ENCODE measurements at places on chromosomes 4 and X.
A peak's percentile ranks its signal among the peaks of the same experiment; 100 is the strongest.

DNA sequence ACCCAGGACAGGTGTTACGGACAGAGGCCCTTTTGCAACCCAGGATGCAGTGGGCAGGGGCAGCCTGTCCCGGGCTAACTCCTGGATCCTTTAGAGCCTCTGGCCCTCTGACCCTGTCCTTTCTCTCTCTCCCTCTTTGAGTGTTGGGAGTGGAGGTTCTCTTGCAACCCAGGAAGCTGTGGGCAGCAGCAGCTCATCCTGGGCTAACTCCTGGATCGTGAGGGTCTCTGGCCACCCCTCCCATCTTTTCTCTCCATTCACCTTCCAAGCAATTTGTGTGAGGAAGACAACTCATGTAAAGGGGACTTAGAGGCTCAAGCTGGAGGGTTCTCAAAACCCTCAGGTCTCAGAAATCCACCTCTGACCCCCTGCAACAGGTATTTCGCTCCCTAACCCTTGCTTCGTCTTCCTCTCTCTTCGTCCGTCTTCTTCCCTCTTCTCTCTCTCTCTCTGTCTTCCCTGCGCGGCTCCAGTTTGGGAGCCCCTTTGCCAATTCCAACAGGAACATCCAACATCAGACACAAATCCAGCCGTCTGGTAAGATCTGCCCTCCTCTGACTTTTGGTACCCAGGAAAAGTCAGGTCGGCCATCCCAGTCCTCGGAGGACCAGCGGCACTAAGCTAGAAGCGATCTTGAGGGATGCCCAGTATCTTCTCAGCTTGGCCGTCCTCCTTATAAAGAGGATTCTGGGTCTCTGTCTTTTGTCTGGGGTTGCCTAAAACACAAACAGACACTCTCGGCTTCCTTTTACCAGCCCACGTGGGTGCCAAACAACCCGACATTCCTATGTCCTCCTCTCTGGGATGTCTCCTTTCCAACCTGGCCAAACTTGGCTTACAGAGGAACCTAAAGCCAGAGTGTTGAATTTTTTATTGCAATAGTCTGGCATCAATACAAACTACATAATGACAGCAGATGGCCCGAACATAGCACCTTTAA lies 7.9 kb downstream of the ASMTL start:
- peak; percentile 16 for DNase-seq

- DNase-seq = no peak
Observed at GRCh38 chr4:1850276-1850675, 5.7 kb downstream of the LETM1 start.

DNA sequence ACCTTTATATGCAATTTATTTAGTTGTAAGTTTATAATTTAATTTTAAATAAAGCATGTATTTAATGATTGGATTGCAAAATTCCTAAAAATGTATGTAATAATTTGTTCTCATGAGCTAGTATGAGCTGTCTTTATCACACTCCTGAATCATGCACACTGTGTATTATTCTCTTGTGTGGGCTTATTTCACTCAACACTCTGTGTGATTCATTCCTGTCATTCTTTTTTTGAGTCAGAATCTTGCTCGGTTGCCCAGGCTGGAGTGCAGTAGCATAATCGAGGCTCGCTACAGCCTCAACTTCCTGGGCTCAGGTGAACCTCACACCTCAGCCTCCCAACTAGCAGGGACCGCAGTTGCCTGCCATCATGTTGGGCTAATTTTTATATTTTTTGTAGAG lies 123.1 kb upstream of the SLC34A2 start:
- DNase-seq = no peak

DNA sequence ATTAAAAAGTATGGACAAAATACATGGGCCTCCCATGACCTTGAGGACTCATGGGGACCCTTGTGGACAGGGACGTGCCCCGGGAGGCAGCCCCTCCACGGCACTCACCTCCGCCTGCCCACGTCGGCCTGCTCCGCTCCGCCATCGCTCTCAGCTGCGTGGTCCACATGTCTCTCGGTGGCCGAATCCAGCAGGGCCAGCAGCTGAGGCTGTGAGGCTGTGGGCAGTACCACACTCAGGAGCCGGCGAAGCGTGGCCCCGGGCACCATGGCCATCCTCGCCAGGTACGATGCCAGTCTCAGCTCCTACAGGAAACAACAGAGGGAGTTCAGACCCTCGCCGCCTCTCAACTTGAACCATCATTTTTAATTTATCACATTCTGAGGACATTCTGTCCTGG lies 140.0 kb downstream of the EVC2 start:
- DNase-seq = no peak

DNA sequence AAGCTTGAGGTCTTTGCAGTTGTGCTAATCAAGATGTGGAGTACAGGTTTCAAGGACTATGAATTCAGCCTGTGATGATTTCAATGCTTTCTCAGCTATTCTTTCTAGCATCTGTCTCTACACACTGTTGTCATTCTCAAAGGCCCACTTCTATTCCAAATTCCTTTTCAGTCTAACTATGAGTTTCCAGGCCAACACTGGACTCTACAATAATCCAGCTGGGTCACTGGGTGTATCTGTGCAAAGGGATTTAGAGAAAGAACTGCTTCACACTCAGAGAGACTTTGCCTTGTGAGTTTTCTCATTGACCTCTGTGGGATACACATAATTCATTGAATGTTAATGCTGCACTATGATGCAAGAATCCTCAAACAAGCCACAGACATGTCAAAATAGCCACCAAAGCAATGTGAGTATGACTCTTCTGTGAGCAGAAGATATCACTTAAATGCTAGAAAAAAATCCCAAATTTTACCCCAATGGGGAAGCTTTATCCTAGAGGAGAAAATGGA lies 171.8 kb upstream of the CLNK start:
- DNase-seq = no peak

- peak; percentile 43 for DNase-seq
Observed at GRCh38 chr4:4868758-4869723, 9.6 kb downstream of the MSX1 start.

- DNase-seq = no peak
Observed at GRCh38 chr4:47413521-47413920, 50.0 kb downstream of the COMMD8 start.

DNA sequence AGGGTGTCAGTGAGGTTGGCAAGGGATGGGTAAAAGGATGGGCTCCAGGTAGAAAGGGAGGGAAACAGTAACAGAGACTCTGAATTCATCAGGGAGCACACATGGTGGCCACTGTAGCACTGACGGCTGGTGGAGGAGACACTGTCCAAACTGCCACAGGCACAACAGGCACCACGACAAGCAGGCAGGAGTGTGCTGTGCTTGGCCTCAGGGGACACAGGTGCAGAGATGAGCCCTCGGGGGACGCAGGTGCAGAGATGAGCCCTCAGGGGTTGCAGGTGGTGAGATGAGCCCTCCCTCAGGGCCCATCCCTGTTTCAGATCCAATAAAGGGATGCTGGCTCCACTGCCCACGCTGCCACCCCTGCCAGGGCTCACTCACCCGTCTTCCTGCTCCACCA lies 7.6 kb downstream of the PDE6B start:
- DNase-seq = no peak

DNA sequence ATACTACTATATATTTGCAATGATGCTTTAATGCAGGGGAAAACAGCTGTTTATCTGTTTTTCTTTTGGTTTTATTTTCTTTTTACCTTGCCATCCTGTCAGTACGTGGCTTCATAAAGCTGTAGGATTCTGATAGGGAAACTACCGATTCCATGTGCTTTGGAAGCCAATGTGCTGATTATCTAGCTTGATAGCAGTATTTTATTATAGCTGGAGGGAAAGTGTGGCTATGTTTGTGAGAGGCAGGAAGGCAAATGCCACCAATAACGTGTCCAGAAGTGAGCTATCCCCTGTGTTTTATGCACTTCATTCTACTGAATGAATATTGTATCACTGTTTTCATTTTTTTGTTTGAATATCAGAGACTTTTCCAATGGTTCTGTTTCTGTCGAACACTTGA lies 43.7 kb downstream of the IL15 start:
- DNase-seq = no peak

DNA sequence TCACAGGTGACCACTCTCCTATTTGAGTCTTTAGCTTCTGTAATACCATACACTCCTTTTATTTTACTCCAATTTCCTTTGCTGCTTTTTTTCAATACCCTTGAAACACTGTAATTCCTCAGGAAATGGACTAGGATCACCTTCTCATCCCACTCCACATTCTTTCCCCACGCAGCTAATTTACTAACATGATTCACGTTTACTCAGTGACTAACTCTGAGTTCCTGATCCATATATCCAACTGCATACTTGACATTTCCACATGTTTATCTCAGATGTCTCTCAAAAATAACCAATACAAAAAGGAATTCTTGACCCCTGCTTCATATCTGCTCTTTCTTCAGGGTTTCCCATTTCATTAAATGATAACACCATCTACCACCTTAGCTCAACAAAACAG lies 19.9 kb downstream of the RPS6KA6 start:
- DNase-seq = no peak

- DNase-seq = no peak
Observed at GRCh38 chr4:118398226-118399090, 45.7 kb upstream of the PRSS12 start.

- no peak for DNase-seq
Observed at GRCh38 chr4:94135701-94136100, 72.0 kb upstream of the SMARCAD1 start.

- no peak for DNase-seq
Observed at GRCh38 chrX:3567686-3568085, 145.8 kb downstream of the PRKX start.

DNA sequence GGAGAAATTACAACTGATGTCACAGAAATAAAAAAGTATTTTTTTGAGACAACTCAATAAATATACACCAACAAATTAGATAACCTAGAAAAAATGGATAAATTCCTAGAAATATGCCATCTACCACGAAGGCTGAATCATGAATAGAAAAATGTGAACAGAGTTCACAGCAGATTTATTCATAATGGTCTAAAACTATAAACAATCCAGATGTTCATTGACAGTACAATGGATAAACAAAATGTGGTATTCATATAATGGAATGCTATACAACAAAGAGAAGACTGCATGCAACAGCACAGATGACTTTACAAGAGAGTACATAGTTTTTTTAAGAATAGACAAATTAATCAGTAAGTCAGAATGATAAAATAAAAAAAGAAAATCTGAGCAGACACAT lies 55.2 kb downstream of the CLOCK start:
- DNase-seq = no peak

- DNase-seq = no peak
Observed at GRCh38 chr4:2843941-2844584, 419 bp downstream of the ADD1 start.

GRCh38 chr4:47650584-47651130 lies 165.6 kb downstream of the ATP10D start:
- DNase-seq = no peak

GRCh38 chr4:148170408-148171365 lies 271.5 kb downstream of the NR3C2 start:
- DNase-seq = no peak

DNA sequence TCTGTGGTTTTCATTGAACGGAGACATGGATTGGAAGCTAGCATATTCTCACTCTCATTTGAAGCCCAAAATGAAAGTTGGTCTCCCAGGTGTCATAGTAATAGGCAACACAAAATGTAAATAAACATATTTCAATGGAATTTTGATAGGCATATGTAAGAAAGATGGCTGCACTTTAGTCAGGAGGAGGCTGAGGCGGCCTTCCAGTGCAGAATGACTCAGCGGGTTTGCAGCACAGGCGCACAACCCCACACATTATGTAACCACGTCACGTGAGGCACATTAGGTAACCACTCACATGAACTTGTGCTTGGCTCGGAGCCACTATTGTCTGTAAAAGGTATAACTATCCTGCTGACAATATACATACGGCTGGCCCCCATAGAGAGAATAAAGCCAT lies 381.7 kb downstream of the GPAT3 start:
- no peak for DNase-seq

GRCh38 chr4:160019936-160020335 lies 917.1 kb downstream of the RAPGEF2 start:
- no peak for DNase-seq

- no peak for DNase-seq
Observed at GRCh38 chrX:147679356-147680005, 232.2 kb upstream of the FMR1 start.

DNA sequence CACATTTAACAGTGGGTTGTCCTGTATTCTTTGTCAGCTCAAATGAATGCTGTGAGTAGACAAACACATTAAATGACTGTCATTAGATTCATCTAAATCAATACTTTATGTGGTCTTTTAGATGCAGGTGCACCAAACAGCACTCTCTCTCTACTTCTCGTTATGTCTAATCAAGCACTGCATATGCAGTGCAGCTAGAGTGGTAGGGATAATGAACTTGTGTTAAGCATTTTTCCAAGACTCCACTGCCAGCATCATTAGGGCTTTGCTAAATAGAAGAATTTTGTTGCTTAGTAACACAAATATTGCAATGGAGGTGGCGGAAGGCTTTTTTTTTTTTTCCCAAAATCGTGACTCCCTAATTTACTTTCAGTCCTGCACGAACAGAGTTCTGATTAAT lies 447.0 kb upstream of the GALNT7 start:
- DNase-seq = no peak

- DNase-seq = no peak
Observed at GRCh38 chr4:29704059-29704458, 1016.1 kb upstream of the PCDH7 start.

- DNase-seq = peak; percentile 93
Observed at GRCh38 chr4:5758741-5759140, 47.7 kb downstream of the EVC start.

GRCh38 chr4:106478152-106478551 lies 109.6 kb upstream of the GIMD1 start:
- DNase-seq = no peak

- DNase-seq = no peak
Observed at GRCh38 chr4:151304755-151305154, 20.6 kb downstream of the SH3D19 start.

DNA sequence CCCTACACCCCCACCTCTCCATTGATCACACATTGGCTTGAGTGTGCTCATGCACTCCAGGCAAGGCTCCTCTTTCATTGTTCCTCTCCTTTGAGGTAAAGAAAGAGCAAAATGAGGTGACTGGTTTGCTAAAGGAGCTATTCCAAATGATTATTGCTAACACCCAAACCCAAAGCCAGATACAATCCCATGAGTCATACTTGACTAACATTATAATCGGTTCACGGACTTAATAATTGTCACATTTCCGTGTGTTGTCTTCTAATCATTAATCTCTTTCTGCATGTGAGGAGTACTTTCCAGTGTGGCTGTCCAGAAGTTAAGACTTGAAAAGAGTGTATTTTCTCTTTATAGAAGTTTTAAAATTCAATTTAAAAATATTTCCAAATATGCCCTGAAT lies 174.3 kb upstream of the SFRP2 start:
- no peak for DNase-seq
